Body of pancreas (tissue), 4 donors: ENCODE measurements at places on chromosomes 3 and 15. TPM values are rescaled to one million over a fixed set of nuclear protein-coding genes. Genes with fewer than 3 reads are reported as not detected.

- no peaks in the 10 kb centered on the region for H3K27me3 ChIP-seq
- no peak for DNase-seq
- no peaks in the 10 kb centered on the region for H3K4me1 ChIP-seq
- no peaks in the 10 kb centered on the region for H3K36me3 ChIP-seq
- H3K4me3 ChIP-seq, result no peak overlapping the region
Measured at GRCh38 chr15:80375968-80376891, 28.0 kb upstream of the ARNT2 start.

DNA sequence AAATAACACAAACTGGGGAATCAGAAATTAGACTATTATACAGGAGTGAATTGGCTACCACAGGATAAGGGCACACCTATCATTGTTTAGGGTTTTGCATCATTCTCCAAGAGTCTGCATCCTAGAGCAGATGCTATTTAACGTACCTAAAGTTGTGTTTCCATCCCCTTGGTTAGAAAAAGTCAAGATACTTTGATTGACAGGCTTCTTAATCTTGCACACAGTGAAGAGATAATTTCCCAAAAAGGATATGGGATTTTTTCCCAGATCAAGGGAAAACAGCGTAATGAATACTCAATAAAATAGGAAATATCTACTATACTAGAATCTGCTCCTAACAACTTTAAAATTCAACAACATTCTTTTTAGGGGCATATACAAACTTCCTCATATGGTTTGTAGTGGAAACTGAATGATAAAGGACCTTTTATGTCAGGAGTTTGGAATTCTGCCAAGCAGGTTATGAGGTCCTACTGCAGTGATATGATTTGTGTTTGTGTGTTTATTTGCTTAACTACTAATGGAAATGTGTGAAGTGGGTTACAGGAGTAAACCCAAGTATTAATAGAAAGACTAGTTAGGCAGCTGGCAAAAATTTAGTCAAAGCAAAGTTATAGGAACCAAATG, 124.1 kb upstream of the MME start:
- no peak overlapping the region for H3K4me3 ChIP-seq
- H3K27me3 ChIP-seq, result no peaks in the 10 kb centered on the region
- no peaks in the 10 kb centered on the region for H3K4me1 ChIP-seq
- no peak overlapping the region for H3K27ac ChIP-seq
- no peak for DNase-seq

- H3K4me3 ChIP-seq, result no peak overlapping the region
- H3K36me3 ChIP-seq, result no peaks in the 10 kb centered on the region
- H3K27ac ChIP-seq, result no peak overlapping the region
- no peaks in the 10 kb centered on the region for H3K27me3 ChIP-seq
- DNase-seq, result no peak
- no peaks in the 10 kb centered on the region for H3K4me1 ChIP-seq
Measured at GRCh38 chr3:185880600-185880999, 55.8 kb upstream of the IGF2BP2 start.

GRCh38 chr3:25144430-25144829, 283.6 kb upstream of the RARB start:
- no peaks in the 10 kb centered on the region for H3K27me3 ChIP-seq
- no peak for DNase-seq
- no peaks in the 10 kb centered on the region for H3K36me3 ChIP-seq
- H3K27ac ChIP-seq, result no peak overlapping the region
- H3K4me1 ChIP-seq, result no peaks in the 10 kb centered on the region

- no peak overlapping the region for H3K4me3 ChIP-seq
- no peaks in the 10 kb centered on the region for H3K27me3 ChIP-seq
- H3K4me1 ChIP-seq, result peaks cover 14% of the 10 kb centered on the region
- DNase-seq, result peak; percentile 64
- no peaks in the 10 kb centered on the region for H3K36me3 ChIP-seq
Measured at GRCh38 chr15:89665449-89666181, 10.3 kb upstream of the KIF7 start.

Gene SI
- total RNA-seq, result not detected

Gene ZNF80
- not detected for total RNA-seq
